ENCODE measurements at places on chromosomes 5 and 9. TPM values are rescaled to one million over a fixed set of nuclear protein-coding genes. Genes with fewer than 3 reads are reported as not detected.

The DIPK1B gene
- total RNA-seq: 17.7 TPM

The FYB1 gene
- total RNA-seq: 45.0 TPM

The PTGS1 gene
- 16.4 TPM for total RNA-seq

The CAMK4 gene
- 3.8 TPM for total RNA-seq

The MCIDAS gene
- total RNA-seq: not detected

The MBLAC2 gene
- total RNA-seq: 4.5 TPM

The SKIC3 gene
- total RNA-seq: 68.7 TPM

The SUSD3 gene
- total RNA-seq: 4.8 TPM

The SLC46A2 gene
- 17.0 TPM for total RNA-seq

The UQCRQ gene
- total RNA-seq: 256 TPM

Measured in upper lobe of right lung (tissue), 1 donor.